ENCODE measurements at places on chromosomes 1 and 21.

DNA sequence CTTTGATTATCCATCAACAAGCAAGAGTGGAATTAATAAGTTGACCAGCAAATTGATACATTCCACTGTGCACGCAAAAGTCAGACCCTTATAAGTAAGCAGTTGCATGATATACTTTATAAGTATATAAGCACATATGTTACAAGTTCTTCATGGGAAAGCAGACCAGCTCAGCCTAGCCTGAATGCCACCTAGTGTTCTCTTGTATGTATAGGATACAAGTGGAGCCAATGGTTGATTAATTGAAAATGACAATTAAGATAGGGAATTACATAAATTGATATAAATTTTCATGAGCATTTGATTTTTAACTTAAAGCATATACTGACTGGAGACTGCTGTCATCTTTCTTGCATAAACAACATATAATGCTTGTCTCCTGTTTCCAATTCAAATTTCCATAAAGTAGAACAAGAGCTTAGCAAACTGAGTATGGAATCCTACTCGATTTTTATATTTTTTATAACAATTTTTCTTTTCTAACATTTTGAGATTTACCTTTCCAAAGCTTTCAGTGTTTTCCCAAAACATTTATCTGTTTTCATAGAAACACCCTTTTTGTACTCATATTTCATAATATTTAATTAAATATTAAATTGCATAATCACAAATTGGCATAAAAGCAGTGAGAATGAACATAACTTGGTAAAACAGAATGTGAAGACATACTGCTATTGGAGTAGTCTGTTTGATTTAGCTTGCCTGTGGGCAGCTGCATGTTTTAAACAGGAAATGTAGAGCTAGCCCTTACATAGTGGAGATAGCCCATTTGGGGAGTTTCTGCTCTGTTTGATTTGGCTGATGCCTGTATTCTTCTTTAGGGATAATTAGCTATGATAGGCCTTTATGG, 62.8 kb downstream of the MAGI3 start:
- DNase-seq = peak; percentile 14

DNA sequence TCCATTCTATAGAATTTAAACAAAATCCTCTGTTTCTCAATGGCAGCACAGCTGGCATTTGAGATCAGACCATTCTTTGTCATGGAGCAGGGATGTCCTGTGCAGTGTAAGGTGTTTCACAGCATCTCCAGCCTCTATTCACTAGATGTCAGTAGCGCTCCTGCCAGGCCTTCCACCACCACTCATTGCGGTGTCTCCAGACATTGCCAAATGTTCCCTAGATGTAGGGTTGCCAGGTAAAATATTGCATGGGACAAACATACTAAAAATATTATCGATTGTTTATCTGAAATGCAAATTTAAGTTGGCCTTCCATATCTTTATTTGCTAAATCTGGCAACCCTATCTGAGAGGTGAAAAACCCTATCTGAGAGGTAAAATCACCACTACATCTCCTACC, 11.7 kb downstream of the ITLN2 start:
- peak; percentile 41 for DNase-seq

DNA sequence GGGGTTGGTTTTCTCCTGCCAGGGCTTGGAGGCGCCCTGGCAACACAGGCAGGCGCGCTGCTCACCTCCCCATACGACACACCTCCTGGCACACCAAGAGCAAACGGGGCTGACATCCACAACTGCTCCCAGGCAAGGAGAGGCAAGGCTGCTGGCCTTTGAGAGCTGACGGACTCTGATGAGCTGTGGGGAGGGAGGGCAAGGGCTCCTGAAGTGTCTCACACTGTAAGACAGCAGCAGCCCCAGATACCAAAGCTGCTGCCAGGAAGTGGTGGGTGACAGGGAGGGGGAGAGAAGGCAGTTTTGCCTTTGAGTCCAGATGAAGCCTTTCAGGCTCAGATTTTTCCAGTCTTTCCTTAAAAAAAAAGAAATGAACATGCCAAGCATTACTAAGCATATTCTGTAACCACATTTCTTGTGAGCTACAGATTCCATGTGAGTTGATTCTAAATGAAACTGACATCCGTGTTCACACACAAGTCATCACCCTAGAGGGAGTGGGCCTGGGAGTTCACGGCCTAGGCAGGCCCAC, 24.3 kb downstream of the PGBD5 start:
- no peak for DNase-seq

DNA sequence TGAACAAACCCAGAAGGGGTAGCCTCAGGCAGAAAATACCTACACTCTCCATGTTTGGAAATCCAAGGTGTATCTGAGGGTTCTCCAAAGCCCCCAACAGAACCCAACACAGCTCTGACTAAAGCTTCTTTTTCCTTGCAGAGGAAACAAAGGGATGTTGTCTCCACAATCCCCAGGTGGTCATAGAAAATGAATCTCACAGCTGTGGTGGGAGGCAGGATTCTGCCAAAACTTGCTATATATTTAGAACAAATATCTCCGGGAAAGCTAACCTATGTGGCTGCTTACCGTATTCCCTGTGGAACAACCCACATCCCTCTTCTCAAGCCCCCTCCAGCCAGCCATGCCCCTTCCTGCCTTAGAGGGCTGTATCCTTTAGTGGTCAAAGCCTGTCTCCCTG, 406.1 kb downstream of the PRDM2 start:
- DNase-seq = no peak

DNA sequence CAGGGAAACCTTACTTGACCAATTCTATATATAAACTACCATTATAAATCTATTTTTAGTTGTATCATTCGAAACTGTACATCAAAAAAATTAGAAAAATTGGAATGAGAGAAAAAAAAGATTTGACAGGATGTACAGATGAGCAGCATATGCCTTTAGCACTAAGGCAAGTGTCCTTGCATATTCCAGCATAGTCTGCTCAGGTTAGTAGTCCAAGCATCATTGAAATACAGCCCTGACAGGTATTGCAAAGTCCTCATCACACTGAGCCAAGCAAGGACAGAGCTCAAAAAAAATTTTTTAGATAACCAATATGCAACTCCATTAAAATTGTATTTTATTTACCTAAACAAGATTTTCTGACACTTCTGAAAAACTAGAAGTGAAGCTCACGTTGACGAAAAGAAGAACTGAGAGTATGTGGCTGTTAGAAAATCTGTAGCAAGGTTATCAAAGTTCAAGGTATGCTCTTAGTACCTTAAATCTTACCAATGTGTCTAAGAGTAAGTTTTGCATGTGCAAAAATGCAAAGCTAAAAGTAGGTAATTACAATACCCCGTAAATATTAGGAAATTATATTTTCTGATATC, 465.6 kb upstream of the ADGRL4 start:
- no peak for DNase-seq

DNA sequence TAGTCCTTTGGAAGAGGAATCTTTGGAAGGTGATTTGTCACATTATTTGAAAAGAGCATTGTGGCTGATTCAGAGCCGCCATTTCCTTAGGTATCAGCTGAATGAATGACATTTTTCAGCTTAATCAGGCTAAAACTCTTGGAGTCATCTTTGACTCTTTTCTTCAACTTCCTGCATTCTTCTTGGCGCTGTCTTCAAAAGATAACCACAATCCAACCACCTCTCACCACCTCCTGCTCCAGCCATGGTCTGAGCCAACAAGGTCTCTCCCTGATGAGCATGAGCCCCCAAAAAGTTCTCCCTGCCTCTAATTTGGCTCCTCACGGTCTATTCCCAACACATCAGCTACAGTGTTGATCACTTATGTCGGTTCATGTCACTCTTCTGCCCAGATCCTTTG, 297.6 kb upstream of the RUNX1 start:
- no peak for DNase-seq
